Bronchial epithelial cell (primary cell): ENCODE measurements at places on chromosomes 11 and 22. TPM values are rescaled to one million over a fixed set of nuclear protein-coding genes. Genes with fewer than 3 reads are reported as not detected.
A peak's percentile ranks its signal among the peaks of the same experiment; 100 is the strongest.

Gene TRIM51
- total RNA-seq = not detected in 2 replicates

- no peak for DNase-seq
Measured at GRCh38 chr11:127057126-127057525, 56.6 kb upstream of the KIRREL3 start.

DNA sequence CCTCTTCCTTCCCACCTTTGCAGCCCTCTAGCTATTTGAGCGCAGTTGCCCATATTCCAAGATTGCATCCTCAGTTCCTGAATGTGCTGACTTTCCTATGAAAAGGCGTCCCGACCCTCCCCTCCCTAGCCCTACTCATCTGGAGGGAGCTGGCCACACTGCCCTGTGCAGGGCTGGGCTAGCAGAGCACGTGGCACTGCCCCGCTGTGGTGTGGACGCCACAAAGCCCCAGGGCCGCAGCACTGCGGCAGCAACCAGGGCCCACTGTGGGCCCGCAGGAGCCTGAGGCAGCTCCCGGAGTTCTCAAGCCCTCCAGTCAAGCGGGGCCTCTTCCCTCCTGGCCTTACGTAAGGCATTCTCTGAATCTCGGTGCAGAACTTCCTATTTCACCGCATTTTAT lies 27.6 kb downstream of the B3GAT1 start:
- DNase-seq = no peak

GRCh38 chr22:30332551-30332950 lies 5.8 kb upstream of the TBC1D10A start:
- no peak for DNase-seq

- no peak for DNase-seq
Measured at GRCh38 chr11:98177925-98178324, 842.8 kb upstream of the CNTN5 start.

- DNase-seq = peak; percentile 49
Measured at GRCh38 chr11:110032957-110033570, 60.1 kb upstream of the ZC3H12C start.

Gene OR4A16
- not detected in 2 replicates for total RNA-seq

- no peak for DNase-seq
Measured at GRCh38 chr22:44840611-44841322, 88.4 kb downstream of the ARHGAP8 start.

Gene OPCML
- not detected in 2 replicates for total RNA-seq

- DNase-seq = peak; percentile 59
Measured at GRCh38 chr22:46542011-46542985, 4.9 kb upstream of the CELSR1 start.

- no peak for DNase-seq
Measured at GRCh38 chr11:102118937-102119336, 8.7 kb downstream of the YAP1 start.

- DNase-seq = no peak
Measured at GRCh38 chr11:2996976-2997375, 4.8 kb upstream of the NAP1L4 start.

Gene CHRM4
- not detected in 2 replicates for total RNA-seq

Gene KRTAP5-9
- not detected in 2 replicates for total RNA-seq

DNA sequence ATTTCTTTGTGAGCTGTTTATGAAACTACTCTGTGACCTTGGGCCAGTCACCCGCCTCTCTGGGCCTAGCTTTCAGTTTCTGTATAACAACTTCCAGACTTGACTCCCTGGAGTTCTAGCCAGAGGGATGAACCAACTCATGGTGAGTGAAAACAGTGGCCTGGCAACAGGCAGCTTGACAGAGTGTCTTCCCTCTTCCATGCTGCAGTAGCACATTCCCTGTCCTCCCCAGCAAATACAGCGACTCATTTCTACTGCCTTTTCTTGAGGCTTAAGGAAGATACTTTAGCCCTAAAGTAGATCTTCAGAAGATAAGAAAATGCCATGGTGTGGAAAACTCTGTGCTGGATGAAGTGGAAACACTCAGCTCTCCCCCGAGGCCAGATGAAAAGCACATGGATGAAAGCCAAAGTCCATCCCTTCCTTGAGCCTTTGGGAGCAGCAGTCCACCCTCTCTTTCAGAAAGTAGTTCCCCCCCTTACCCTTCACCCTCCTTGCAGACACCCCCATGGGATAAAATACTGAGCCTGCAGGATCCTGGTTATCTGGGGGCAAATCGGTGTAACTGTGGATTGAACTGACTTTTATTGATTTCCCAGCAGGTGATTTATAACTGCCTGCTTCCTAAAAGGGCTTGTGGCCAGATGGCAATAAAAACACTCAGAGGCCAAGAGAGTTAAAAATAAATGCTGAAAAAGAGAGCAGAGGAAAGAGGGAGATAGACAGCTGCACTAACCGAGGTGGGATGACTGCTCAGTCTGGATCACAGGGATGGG lies 24.1 kb downstream of the IRAG1 start:
- DNase-seq = no peak

Gene EHBP1L1
- total RNA-seq = 31.6 and 62.0 TPM in 2 replicates

Gene MUC15
- total RNA-seq = 0.53 and 7.3 TPM in 2 replicates
